ENCODE measurements at places on chromosomes 1 and 21.

- DNase-seq: no peak
- no peak overlapping the region for H3K4me3 ChIP-seq
- H3K4me1 ChIP-seq: no peaks in the 10 kb centered on the region
Measured at GRCh38 chr1:94980582-94981574, 54.0 kb upstream of the CNN3 start.

GRCh38 chr1:106222403-106222802 is 834.1 kb upstream of the PRMT6 start:
- H3K36me3 ChIP-seq: no peaks in the 10 kb centered on the region
- peaks cover 5% of the 10 kb centered on the region for H3K4me1 ChIP-seq
- DNase-seq: peak; percentile 79
- no peaks in the 10 kb centered on the region for H3K27me3 ChIP-seq

DNA sequence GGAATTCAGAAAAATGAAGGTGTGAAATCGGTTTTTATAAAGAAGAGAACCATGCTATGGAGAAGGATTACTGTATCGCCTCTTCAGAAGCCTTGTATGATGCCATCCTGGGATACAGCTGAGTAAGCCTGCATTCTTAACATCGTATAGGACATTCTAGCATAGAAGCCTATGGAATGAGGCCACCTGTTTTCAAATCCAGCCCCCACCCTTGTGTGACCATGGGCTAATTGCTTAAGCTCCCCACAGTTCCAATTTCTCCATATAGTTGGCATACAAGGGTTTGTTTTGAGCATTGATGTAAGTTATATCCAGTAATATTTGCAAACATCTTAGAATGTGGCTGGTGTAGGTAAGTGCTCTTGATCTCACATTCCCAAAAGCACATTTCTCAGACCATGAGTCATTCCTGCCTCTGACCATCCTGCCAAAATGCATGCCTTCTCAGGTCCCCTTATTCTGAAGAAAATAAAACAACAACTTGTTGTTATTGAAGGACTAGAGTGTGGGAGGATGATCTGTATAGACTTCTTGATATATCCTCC is 1.5 kb downstream of the OR14A2 start:
- no peaks in the 10 kb centered on the region for H3K27me3 ChIP-seq
- no peak overlapping the region for H3K4me3 ChIP-seq
- H3K4me1 ChIP-seq: peaks cover 36% of the 10 kb centered on the region

DNA sequence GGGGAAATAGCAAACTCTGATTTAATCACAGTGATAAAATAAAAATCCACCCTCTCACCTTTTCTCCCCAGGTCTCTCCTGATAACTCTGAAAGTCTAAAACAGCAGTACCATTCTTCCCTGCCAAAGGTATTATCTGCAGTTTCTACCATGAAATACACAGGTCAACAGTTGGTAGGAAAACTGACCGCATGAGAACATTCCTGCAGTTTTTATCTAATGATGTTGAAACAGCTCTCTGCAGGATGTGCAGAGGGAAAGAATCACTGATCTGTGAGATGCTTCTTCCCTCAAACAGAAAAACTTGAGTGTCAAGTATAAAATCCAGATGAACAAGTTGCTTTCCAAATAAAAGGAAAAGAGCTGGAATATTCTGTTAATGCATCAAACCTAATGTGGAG is 39.1 kb downstream of the KCNJ6 start:
- H3K27me3 ChIP-seq: no peaks in the 10 kb centered on the region
- H3K4me1 ChIP-seq: peaks cover 27% of the 10 kb centered on the region
- H3K27ac ChIP-seq: no peak overlapping the region
- H3K36me3 ChIP-seq: no peaks in the 10 kb centered on the region
- peak; percentile 16 for DNase-seq

DNA sequence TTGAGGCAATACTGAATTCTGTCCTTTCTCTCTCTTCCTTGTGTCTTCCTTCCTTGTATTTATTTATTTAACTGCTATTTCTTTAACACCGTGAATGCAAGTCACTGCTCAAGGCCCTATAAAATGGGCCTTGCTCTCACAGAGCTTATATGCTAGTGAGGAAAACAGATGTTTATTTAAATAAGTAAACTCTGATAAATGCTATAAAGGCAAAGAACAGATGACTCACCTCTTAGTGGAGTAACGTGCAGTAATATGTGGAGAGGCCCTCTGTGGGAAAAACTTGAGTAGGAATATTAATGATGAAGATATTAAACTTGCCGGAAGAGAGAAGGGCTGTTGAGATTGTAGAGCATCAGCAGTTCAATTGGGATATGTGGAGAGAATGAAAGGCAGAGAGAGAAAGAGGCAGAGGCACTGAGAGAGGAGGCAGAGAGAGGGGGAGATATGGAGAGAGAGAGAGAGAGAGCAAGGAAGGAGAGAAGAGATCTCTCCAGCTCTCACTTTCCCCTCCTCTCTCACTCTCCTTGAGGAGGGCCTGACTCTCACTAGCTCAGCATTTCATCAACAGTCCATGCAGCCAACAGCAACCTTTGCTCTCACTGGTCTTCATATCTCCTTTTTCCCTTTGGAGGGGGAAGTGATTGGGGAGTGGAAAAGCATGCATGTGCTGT is 322.2 kb downstream of the LMX1A start:
- H3K27ac ChIP-seq: no peak overlapping the region
- H3K27me3 ChIP-seq: no peaks in the 10 kb centered on the region
- no peaks in the 10 kb centered on the region for H3K36me3 ChIP-seq
- no peak overlapping the region for H3K4me3 ChIP-seq

GRCh38 chr21:41961753-41962152 is 7.9 kb upstream of the C2CD2 start:
- no peaks in the 10 kb centered on the region for H3K27me3 ChIP-seq
- no peak overlapping the region for H3K4me3 ChIP-seq
- H3K4me1 ChIP-seq: peaks cover 23% of the 10 kb centered on the region
- H3K36me3 ChIP-seq: no peaks in the 10 kb centered on the region

GRCh38 chr21:31354604-31355443 is 10.8 kb upstream of the TIAM1 start:
- peak; percentile 97 for DNase-seq
- peak overlapping the region; percentile 28 for H3K4me3 ChIP-seq
